ENCODE measurements at places on chromosomes 6 and 20.

DNA sequence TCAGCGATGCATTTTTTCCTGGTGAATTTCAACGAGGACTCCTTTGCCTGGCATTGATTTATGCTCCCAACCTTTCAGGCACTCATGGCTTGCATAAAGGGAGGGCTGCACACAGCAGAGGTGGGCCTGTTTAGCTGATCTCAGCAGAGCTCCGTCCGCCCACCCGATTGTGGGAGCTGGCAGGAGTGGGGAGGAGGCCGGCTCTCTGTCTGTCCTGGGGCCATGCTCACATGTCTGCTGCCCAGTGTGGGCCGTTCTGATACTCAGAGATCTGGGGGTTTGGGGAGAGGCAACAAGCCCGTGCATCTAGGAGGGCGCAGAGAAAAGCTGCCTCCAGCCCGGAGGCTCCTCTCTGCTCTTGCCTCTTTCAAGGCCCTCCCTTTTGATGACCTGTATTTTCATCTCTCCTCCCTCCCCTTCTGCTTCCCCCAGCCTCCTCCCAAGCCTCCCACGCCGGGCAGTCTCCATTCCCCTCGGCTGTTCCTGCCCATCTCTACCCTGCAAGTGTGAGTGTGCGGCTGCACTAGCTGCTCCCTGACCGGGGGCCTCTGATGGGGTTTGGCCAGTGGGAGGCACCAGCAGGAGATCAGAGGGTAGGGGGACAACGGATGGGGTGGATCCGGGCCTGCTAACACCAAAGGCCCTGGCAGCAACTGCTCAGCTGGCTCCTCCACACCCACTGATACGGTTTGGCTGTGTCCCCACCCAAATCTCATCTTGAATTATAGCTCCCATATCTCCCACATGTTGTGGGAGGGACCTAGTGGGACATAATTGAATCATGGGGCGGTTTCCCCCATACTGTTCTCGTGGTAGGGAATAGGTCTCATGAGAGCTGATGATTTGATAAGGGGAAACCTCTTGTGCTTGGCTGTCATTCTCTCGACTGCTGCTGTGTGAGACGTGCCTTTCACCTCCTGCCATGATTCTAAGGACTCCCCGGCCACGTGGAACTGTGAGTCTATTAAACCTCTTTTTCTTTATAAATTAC lies 39.6 kb upstream of the MLN start:
- no peak for DNase-seq

DNA sequence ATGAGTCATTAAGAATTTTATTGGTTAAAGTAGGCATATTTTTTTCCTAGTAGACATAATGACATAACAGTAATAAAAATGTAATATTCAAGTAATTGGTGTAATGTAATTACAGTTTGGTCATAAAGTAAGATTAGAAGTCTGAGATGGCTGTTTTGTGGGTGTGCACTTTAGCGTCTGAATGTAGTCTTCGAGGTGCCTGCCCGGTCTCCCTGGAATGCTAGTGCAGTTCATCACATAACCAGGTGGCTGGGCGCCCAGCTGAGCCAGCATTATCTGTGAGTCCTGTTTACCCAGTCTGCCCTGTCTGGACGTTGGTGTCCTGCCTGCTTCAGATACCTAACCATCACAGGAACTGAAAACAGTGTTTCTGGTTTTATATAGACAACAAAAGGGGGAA lies 419.1 kb downstream of the CDC5L start:
- no peak for DNase-seq

- peak; percentile 97 for DNase-seq
Measured at GRCh38 chr6:135054569-135055498, at the start of gene HBS1L. TSS of gene HBS1L (minus strand) at chr6:135054822. CDS start at chr6:135054691, 131 bp downstream.

GRCh38 chr6:44309092-44309491 lies 4.1 kb downstream of the AARS2 start:
- no peak for DNase-seq

DNA sequence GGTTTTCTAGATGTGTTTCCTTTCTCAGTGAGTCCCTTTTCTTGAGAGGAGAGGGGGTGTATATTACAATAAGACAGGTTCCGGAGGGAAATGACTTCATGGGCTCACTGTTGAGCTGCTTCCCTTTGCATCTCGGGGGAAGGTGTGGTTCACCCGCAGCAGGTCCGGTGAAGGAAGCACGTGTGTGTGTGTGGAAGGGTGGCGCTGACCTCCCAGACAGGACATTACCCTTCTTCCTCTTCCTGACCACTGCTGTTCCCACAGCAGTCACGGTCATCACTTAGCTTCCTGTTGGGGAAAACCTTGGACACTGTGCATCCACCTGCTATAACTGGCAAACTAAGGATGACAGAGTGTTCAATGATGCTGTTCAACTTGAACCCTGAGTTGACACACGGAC lies 83.6 kb downstream of the PLEKHG1 start:
- no peak for DNase-seq

- DNase-seq: peak; percentile 6
Measured at GRCh38 chr20:36384022-36384619, 78.0 kb downstream of the DLGAP4 start.

DNA sequence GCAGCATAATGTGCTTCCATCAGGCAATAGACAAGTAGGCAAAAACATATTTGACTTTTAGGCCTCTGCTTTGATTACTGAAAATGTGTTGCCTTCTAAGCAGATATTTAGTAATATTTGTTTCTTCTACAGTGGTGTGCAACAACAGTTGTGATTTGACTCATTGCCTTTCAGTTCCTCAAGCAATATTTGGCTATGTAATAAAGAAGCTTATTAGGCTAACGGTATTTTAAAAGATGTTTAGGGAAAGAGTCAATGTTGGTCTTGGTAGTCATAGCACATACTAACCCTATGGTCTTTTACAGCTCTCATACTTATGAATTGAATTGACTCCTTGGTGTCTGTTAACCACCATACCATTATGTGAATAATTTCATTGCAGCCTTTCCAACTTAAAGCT lies 124.1 kb downstream of the GRIK2 start:
- DNase-seq: no peak

DNA sequence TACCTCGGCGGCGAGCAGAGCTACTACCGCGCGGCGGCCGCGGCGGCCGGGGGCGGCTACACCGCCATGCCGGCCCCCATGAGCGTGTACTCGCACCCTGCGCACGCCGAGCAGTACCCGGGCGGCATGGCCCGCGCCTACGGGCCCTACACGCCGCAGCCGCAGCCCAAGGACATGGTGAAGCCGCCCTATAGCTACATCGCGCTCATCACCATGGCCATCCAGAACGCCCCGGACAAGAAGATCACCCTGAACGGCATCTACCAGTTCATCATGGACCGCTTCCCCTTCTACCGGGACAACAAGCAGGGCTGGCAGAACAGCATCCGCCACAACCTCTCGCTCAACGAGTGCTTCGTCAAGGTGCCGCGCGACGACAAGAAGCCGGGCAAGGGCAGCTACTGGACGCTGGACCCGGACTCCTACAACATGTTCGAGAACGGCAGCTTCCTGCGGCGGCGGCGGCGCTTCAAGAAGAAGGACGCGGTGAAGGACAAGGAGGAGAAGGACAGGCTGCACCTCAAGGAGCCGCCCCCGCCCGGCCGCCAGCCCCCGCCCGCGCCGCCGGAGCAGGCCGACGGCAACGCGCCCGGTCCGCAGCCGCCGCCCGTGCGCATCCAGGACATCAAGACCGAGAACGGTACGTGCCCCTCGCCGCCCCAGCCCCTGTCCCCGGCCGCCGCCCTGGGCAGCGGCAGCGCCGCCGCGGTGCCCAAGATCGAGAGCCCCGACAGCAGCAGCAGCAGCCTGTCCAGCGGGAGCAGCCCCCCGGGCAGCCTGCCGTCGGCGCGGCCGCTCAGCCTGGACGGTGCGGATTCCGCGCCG lies 994 bp downstream of the FOXC1 start:
- no peak for DNase-seq

- DNase-seq: no peak
Measured at GRCh38 chr6:163766936-163767335, 352.4 kb downstream of the QKI start.

GRCh38 chr20:6525447-6526303 lies 241.8 kb upstream of the BMP2 start:
- DNase-seq: no peak

DNA sequence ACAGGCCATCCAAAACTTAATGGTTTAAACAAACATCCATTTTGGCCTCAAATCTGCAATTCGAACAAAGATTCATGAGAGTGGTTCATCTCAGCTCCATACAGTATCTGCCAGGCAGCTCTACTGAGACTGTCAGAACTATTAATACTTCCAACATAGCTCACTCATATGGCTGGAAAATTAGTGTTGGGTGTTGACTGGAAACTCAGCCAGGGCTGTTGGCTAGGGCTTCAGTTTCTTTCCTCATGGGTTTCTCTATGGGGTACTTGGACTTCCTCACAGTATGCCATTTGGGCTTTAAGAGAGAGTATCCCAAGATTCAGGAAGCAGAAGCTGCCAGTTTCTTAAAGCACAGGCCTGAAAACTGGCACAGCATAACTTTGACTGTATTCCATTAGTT lies 240.3 kb downstream of the TPBG start:
- DNase-seq: no peak

DNA sequence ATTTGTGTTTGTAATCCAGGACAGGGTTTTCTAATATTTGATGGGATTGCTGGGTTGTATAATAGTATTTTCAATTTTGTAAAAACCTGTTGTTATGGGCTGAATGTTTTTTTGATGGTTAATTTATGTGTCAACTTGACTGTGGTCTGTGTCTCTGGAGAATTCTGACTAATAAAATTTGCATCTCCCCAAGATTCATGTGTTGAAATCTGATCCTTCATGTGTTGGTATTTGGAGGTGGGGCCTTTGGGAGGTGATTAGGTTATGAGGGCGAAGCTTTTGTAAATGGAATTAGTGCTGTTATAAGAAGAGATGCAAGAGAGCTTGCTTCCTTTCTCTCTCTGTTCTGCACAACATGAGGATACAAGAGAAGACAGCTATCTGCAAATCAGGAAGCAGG lies 48.7 kb upstream of the SAMD5 start:
- DNase-seq: no peak

DNA sequence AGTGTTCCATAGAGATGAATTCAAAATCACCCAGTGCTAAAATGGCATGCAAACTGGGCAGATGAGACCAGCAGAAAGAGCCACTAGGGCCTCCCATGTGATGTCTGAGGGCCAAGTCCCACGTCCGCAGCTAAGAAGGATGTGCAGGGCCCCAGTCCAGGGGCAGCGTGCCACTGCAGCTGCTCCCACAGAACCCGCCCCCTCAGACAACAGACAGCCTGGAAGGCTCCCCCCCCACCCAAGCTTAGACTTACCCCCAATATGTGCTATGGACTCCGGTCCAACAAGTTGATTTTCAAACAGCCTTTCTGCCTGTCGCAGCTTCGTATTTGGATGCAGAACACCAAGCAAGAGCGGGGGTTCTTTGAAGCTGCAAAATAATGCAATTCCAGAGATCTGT lies 14.0 kb downstream of the APMAP start:
- DNase-seq: no peak

- DNase-seq: no peak
Measured at GRCh38 chr20:38002422-38002821, 30.8 kb downstream of the TTI1 start.
